ENCODE measurements at places on chromosomes 5 and 9.

- no peak for DNase-seq
These were observed 6.9 kb downstream of the FNBP1 start for GRCh38 chr9:130036099-130036498.

DNA sequence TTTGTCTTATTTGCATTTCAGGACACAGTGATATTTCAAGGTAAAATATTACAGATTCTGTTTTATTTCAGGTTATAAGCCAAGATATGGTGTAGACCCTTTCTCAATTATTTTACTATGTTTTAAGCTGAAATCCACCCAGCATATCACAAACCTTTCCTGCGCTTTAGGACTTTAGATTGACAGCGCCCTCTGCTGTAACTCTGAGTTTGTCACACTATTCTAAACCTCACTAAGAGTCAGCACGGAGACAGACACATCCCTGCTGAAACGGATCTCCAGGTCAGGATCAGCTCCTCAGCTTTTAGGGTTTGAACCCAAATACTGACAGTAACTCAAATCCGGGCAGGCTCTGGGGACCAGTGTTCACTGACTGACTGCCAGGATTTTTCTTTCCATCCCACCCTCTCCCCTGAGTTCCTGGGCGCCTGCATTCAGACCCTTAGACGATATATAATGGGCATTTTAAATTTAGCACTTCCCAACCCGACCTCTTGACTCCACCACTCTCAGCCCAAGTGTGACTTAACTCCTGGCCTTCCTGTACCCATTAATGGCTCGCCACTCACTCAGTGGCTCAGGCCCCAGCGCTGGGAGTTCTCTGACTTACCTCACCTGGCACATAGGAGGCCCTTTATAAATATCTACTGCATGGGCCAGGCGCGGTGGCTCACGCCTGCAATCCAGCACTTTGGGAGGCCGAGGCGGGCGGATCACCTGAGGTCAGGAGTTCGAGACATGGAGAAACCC lies 33.5 kb downstream of the TLX3 start:
- DNase-seq = no peak

DNA sequence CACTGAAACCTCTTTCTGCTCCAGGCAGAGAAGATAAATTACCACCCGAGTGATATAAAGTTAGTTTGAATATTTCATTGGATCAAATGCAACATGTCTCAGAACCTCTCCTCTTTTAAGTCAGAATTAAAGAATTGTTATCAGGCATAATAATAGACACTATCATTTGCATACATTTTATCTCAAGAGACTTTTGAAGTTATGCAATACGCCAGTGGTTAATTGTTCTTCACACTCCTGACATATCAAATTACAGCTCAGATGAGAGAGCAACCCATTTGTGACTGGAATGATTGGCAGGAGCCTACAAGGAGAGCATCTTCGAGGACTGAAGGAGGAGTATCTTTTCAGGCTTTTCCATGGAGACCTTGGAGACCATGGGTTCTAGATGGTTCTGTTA lies 452.2 kb downstream of the KDM4C start:
- no peak for DNase-seq

DNA sequence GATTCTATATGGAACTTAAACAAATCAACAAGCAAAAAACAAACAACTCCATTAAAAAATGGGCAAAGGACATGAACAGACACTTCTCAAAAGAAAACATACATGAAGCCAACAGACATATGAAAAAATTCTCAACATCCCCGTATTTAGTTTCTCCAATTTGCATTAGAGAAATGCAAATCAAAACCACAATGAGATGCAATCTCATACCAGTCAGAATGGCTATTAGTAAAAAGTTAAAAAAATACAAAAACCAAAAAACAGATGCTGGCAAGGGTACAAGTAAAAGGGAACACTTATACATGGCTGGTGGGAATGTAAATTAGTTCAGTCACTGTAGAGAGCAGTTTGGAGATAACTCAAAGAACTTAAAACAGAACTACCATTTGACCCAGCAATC lies 342.1 kb upstream of the NUDT12 start:
- DNase-seq = no peak

GRCh38 chr9:88460587-88461332 lies 72.5 kb downstream of the SPIN1 start:
- no peak for DNase-seq

DNA sequence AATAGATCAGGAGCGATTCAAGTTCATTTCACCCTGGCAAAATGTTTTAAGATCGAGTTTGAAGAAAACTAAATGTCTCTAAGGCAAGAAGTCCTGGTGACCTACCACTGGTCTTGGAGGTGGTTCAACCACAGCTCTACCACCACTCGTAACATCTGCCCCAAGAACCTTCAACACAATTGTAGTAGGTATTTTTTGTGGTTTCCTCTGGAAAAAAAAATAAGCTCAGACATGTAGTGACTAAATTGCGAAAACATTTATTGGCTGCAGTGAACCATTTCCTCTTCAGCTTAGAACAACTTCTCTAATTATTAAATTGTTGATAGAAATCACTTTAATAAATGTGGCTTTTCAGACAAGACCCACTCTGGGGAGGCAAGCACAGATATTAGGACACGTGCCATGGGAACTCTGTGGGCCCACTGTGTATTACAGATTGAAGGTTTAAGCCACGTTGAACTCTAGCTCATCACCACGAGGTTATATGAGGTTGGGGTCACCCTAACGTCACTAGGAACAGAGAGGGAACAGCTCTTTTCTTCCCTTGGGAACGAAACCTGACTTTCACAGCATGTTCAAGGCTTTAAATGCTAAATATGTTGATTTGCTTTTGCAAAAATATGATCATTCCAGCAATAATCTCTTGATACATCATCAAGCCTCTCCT lies 142.9 kb downstream of the HSD17B3 start:
- DNase-seq = no peak

GRCh38 chr5:33166522-33166921 lies 274.2 kb upstream of the TARS1 start:
- no peak for DNase-seq

- DNase-seq = no peak
These were observed 20.3 kb downstream of the RAI14 start for GRCh38 chr5:34676416-34676815.

- DNase-seq = no peak
These were observed 223.0 kb downstream of the IRX1 start for GRCh38 chr5:3818624-3819023.

DNA sequence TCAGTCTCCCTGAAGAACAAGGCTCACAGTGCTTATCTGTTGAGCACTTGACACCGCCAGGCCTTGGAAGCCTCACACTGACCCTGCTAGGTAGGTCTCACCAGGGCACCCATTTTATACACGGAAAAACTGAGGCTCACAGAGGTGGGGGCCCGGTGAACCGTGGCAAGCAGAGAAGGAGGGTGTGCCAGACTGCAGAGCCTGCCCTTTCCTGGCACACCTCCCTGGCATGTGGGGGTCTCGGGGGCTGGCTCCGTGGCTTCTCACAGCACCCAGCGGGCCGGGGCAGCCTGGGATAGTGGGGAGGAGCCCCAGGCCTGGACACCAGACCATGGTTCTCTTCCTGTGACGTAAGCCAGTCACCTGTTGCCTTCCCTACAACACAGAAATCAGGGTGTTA lies 53.7 kb upstream of the IER5L start:
- DNase-seq = no peak

DNA sequence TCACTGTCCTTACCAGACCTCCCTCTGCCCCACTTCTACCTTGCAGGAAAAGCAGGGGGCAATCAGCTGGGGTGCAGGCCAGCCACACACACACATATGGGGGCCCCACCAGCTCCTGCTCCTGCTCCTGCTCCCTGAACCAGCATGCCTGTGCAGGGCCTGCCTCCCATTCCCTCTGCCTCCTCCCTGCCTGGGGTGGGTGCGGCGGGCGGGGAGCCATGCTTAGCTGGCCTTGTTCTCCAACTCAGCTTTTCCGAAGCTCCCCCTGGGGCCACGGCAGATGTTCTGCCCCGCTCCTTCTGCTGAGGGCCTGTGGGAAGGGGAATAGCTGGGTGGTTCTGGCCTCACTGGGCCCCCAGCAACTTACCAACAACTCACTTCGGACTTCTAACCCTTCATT lies 89.8 kb downstream of the ZNF354C start:
- no peak for DNase-seq

- DNase-seq = no peak
These were observed 197.0 kb upstream of the SEMA6A start for GRCh38 chr5:116771466-116772151.

- DNase-seq = no peak
These were observed 3.2 kb downstream of the DOLPP1 start for GRCh38 chr9:129084087-129084486.

DNA sequence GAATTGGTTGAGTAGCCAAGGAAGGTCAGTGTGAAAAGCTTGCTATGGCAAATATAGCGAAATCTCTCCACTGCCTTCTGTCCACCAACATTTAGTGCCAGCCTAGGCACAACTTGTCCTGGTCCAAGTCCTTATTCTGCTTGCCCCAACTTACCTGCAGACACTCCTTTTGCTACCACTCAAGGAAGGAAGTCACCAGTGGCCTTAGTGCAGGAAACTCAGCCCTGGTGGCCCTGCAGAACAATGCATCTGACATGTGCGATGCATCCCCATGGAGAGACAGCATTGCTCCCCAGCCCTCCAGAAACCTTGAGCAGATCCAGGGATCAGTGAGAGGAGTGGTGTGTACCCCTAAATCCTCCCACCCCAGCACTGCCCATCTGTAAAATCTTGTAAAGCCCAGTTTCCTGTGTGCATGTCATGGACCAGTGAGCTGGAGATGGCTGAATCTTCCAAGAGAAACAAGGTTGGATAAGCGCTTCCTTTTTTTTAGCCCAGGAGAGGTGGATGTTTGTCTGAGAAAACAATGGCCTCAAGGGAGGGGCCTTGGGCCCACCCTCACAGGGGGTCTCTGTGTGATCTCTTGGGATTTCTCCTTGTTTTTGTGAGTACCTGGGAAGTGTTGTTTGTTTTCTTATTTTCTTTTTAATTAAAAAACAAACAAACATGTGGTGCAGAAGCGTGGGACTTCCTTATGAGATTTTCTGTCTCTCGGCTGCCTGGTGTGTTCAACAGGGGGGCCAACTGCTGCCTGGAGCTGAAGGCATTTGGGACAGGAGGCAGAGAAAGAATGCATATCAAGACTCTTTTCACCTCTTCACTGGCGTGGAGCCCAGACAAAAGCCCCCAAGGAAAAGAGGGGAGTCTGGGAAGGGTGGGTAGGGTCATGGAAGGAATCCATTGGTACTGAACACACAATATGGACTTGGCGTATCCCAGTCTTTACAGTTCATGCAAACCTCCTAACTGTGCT lies 3.6 kb downstream of the FOXI1 start:
- no peak for DNase-seq

DNA sequence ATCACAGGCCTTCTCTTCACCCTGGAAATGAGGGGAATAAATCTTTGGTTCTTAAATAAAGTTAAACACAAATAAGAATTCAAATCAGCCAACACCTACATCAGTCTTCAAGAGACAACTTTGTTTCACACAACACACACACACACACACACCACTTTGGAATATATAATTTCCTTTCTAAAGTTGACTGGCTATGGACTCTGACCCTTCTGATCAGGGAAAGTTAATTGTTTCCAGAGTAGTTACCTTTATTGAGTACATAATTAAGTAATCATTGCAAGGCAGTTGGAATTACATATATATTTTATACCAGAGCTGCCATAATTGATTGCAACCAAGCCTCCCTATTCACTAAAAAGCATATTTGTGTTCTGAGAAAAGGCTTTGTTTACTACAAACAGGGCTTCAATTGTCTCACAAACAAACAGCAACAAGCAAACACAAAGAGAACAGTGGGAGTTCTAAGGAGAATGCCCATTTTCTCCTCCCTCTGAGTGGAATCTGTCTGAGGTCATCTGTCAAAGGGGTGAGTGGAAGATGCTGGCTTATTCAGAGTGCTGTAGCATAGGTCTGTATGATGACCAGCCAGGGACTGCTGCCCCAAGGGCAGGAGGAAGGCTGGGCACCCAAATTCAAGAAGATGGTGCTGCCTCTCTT lies 136.6 kb downstream of the SEMA6A start:
- DNase-seq = no peak

DNA sequence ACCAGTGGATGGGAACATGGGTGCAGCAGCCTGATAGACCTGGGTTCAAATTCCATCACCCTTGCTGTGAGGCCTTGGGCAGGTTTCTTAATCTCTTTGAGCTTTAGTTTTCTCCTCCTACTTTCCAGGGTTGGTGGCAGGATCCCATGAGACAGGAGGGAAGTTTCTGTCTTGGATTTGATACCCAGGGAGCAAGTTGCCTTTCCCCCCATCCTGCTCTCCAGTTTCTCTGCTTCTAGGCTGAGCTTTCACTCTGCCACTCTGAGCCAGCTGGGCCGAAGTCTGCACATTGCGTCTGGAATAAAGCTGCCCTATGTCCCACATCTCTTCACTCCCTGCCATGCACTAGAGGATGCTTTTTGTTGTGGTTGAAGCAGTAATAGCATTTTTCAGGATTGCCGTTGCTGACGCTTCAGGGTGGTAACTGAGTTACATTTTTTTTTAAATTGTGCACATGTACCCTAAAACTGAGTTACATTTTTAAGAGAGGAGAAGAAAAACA lies 40.5 kb upstream of the ANGPTL2 start:
- DNase-seq = no peak

- no peak for DNase-seq
These were observed 153.7 kb upstream of the GPR151 start for GRCh38 chr5:146669656-146670055.

DNA sequence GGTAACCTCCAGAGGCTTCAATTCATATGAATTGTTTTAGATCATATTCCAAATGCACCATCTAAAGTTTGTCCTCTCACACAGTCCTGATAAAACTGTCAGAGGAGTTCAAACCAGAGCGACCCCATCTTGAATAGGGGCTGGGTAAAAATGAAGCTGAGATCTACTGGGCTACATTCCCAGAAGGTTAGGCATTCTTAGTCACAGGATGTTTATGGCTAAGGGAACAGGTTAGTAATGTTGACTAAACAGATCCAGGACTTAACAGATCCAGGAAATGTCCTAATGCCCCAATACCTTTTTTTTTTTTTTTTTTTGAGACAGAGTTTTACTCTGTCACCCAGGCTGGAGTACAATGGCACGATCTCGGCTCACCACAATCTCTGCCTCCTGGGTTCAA lies 192.6 kb upstream of the PRDM9 start:
- DNase-seq = no peak

DNA sequence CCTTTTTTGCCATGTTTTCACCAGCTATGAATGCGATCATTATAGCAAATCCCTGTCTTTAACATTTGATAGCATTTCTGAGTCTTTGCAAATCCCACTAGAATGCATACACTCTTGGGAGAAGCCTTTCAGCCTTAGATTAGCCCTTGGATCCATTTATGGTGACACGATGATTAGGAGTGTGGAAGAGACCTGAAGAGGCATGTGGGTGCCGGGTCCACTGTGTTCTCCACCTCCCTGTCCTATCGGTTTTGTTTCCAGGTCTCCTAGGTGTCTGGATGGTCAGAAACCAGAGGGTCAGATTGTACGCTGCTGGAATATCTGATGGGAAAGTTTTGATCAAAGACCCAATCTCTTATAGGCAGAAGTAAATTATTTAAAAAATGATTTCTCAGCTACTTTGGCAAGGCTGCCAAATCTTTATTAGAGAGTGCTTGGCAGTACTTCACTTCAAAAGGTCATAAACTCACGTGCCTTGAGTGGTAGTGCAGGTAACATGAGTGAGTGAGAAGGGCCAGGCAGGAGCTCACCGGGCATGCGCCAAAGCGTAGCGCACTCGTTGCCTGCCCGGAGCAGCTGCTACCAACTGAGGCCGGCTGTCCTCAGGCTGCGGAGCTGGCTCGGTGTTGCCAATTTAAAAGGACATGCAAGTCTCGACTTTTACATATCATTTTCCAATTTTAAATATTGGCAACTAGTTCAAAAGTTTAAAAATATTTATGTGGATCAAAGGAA lies 51.3 kb downstream of the PCSK5 start:
- DNase-seq = no peak

- DNase-seq = no peak
These were observed 974.5 kb upstream of the CDH10 start for GRCh38 chr5:25619273-25619672.

Measured in stimulated activated CD8-positive, alpha-beta memory T cell treated with anti-CD3 and anti-CD28 coated beads, Interleukin-15, amount 100 ng/mL, for 48 hours (primary cell).